ENCODE measurements at places on chromosomes 6 and 20. TPM values are rescaled to one million over a fixed set of nuclear protein-coding genes. Genes with fewer than 3 reads are reported as not detected.

DNA sequence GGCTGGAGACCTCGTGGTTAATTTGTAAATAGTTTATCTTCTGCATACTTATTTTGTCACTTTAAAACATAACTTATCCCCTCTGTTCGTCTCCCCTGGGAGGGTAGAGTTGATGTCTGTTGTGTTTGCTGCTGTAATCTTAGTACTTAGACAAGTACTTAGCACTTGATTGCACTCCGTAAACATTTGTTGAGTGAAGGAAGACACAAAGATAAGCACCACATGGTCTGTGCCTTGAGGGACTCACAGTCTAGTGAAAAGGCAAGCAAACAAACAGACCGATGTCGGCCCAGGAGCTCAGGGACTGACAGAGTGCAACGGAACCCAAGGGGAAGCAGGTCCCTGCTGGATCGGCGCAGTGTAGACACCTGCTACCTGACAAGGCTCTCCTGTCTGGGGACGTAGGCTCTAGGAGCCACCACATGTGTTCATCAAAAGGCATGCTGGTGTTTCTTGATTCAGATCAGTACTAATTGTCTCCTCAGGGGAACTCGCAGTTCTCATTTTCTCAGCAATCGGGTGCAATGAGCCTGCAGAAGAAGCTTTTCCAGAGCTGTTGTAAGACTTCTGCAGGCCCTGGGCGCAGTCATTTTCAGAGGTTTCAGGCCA is 31.4 kb downstream of the EDN3 start:
- DNase-seq = no peak

DNA sequence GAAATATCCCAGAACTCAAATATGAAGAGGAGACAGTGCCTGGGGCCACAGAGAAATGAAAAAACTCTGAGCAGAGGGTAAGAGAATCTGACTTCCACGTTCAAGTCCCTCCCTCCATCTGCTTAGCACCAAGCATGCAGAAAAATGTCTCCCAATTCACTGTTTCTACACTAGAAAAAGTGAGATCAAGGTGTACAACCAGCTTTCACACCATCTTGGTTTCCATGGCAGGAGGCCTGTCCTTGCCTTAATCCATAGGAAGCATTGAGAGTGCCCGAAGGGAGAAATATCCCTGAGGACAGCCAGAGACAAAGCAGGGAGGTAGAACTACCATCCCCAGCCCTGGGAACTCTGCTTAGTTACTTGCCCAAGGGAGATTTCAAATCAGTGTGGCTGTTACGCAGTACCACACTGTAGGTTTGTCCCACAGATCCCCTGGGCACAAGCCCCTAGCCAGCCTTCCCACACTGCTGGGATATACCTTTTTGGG is 82.9 kb downstream of the SCML4 start:
- no peak for DNase-seq

GRCh38 chr6:151044465-151045441 is 179.3 kb downstream of the MTHFD1L start:
- DNase-seq = peak; percentile 97

- DNase-seq = no peak
These were observed 67.5 kb downstream of the RTN4IP1 start for GRCh38 chr6:106561686-106562405.

- DNase-seq = peak; percentile 60
These were observed 2.4 kb upstream of the PPP1R3G start for GRCh38 chr6:5082487-5083306.

GRCh38 chr20:43404878-43405277 is 52.8 kb upstream of the SRSF6 start:
- peak; percentile 16 for DNase-seq

- peak; percentile 68 for DNase-seq
These were observed 193.0 kb upstream of the ZNF217 start for GRCh38 chr20:53786445-53787267.

DNA sequence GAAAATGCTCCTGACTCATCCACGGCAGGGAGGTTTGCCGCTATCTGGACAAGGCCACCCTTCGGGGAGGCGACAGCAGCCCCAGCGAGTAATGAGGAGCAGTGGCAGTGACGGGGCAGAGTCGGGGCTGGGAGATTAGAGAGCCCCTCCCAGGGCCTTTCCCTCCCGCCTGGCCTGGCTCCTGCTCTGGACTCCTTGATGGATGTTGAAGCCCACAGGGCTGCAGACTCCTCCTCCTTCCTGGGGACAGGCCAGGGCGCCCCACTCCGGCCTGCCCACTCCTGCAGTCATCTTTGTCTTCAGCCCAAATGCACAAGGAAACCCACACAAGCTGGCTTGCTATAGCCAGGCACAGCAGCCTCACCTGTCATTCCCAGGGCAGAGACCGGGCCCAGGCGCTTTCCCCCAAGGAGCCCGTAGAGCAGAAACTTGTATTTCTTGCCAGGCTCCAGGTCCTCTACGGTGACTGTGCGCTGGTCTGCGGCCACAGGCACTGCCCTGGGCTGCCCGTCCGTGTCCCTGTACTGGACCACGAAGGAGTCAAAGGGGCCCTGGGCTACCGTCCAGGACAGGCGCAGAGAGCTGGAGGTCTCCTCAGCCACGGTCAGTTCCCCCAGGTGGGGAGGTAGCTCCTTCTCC is 7.7 kb downstream of the CYP21A2 start:
- no peak for DNase-seq

DNA sequence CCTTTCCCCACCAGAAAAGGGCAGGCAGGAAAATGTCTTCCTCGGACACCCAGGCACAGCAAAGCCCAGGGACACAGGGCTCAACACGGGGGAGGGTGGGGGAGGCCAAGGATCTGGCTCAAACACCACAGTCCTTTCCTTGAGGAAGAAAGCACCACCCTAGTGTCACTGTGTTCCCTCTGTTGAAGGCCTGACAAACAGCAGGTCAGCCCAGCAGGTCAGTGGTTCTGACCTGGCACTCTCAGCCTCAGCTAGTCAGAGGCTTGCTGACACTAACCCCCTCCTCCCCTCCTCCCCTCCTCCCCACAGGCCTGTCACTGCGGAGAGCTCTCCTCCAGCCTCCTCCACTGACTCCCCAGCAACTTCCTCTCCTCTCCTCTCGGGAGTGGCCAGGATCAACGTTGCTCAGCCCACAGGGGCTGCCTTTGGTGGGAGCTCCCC is 239.6 kb downstream of the LRFN2 start:
- no peak for DNase-seq

DNA sequence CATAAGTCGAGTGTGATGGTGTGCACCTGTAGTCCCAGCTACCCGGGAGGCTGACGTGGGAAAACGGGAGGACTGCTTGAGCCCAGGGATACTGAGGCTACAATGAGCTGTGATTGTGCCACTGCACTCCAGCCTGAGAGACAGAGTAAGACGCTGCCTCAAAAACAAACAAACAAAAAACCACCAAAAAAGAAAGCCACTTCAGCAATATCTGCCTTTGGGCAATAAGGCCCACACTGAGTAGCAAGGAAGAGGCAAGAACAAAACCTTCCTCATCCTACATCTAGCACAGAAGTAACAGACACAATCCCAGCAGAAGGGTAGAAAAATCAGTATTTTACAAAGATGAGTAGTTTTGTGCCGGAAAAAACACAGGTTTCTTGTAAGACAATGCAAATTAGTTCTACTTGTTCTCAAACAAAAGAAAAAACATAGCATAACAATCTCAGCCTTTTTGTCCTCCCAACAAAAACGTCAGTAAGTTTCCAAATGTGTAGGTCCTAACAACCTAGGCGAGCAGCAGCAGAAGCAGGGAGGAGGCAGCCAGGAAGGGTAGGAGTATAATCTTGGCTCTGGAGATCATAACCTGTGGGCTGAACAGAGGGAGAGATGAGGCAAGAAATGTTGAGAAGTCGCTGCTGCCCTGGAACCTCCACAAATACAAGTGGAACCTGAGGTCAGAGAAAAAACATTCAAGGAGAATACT is 5.7 kb downstream of the PPP1R10 start:
- no peak for DNase-seq

- DNase-seq = no peak
These were observed 13.9 kb upstream of the CD164 start for GRCh38 chr6:109396046-109396718.

DNA sequence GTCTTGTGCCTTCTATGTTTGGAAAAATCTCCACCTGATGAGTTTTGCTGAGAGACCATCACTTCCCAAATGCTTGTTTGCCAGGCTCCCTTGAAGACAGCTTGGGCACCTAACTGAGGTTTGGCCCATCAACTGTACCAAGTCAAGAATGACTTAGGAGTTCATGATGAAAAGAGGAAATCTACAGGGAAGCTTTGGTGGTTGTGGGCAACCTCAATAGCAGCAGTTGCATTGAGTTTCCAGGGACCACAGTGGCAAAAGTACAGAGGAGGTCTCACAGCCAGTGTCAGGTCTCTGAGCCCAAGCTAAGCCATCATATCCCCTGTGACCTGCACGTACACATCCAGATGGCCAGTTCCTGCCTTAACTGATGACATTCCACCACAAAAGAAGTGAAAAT is 49.7 kb upstream of the PHACTR1 start:
- DNase-seq = no peak

DNA sequence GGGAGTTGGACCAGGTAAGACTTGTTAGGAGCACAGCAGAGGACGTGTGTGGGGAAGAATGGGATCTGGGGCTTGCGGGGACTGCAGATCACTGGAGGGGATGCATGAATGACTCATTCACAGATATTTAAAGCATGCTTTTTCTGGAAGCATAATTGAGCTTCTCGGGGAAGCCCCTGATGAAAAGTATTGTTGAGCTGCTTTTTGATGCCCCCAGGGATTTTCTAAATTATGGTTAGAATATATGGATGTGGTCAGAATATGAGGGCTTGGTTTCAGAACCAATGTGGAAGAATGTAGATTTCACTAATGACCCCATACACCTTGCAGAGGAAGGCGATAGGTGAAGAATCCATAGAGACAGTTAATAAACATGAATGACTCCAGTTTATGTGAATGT is 36.1 kb downstream of the GMPR start:
- no peak for DNase-seq

DNA sequence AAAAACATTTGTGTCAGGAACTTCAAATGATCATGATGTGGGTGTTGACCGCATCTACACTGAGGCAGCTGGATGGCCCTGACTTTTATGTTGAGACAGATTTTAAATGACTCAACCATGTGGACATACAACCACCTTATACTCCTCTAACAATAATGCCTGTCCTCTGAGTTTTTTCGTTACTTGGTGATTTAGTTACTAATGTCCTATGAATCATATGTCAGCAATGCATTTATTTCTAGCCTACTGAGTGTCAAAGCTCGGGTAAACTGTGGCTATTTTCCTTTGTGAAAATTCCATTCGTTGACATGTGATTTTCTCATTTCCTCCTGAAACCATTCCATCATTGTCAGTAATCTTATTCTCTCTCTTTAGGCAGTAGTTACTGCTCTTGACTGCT is 38.9 kb upstream of the NKX2-4 start:
- DNase-seq = peak; percentile 90

DNA sequence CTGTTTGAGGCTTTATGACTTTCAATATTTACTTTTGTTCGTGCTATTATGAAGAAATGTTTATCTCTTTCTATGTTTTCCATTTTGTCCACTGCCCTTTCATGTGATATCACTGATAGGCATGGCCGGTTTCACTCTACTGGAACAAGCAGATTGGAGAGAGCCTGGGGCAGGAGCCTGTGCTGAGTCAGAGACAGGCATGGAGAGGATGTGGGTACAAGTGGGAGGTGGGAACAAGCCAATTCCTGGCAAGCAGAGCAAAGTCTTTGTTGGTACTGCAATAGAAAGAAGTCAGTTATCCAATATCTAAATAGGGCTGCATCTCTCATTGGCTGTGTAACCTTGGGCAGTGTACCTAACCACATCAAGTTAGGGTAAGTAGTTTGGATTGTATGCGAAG is 545.6 kb upstream of the MAP3K7 start:
- DNase-seq = no peak

GRCh38 chr6:157144859-157145568 is 178.3 kb downstream of the TMEM242 start:
- peak; percentile 14 for DNase-seq

- peak; percentile 79 for DNase-seq
These were observed 3.3 kb downstream of the ID1 start for GRCh38 chr20:31608251-31608945.

DNA sequence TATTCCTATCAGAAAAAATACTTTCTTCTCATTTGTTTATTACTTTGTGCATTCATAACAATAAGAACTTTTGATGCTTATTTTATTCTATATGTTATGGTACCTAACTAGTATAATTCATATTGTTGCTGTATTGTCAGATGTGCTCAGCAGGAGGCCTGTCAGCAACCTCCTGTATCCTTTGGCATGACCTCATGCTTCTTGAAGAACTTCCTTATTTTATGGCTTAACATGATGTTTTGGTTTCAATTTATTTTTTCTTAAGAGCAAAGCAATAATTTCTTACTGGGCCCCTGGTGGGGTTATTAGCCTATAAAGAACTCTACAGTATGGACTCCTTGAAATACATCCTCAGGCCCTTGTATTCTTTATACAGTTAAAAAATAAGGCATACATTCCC is 17.3 kb downstream of the GGTLC1 start:
- no peak for DNase-seq

DNA sequence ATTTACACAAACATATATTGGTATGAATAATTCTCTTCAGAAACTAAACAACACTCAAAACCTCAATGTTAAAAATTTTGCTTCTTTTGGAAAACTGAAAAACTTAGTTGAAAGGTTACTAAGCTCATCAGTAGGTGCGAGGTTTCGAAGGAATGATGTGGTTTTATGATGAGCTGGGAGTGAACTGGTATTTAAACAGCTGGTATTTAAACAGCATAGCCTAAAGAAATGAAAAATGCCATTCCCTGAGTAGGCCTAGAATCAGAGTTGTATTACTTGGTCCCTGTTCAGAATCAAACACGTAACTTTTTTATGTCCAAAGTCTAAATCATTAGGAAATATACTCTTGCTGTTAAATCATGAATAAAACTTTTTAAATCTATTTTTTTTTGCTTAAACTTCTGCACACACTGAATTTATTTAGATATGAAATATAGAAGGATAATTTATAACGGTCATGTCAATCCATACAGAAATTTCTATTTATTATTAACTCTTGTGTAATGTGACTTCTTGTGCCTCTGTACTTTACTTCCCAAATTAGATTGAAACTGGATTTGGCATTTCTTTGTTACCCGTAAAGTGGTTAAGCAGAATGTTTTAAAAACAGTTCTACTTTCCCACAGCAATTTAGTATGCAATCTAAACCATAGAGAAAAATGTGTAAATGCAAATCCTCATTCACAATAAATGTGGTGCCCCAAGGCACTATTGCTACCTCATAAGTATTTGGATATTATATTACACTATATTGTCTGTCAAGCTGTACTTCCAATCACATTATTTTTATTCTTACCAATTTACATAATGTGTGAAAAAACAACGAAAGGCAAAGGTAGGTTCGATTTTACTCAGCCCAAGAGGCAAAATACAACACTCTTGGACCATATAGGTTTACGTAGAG is 124.1 kb downstream of the HS3ST5 start:
- no peak for DNase-seq

- DNase-seq = no peak
These were observed 884 bp upstream of the CUTA start for GRCh38 chr6:33418690-33419291.

- no peak for DNase-seq
These were observed 384.4 kb downstream of the BMP2 start for GRCh38 chr20:7151676-7152470.

GRCh38 chr20:54623991-54624569 is 148.7 kb downstream of the DOK5 start:
- no peak for DNase-seq

TREML1 gene
- not detected for total RNA-seq

BANF2 gene
- total RNA-seq = not detected

SAMD5 gene
- total RNA-seq = 0.87 TPM

EPPIN gene
- total RNA-seq = not detected

All from lung microvascular endothelial cell (primary cell).